Hematopoietic multipotent progenitor cell treated with erythropoietin and hydrocortisone succinate and interleukin-3 and kit ligand, for 4 days (in vitro differentiated cells): ENCODE measurements at places on chromosomes 11 and 22.

DNA sequence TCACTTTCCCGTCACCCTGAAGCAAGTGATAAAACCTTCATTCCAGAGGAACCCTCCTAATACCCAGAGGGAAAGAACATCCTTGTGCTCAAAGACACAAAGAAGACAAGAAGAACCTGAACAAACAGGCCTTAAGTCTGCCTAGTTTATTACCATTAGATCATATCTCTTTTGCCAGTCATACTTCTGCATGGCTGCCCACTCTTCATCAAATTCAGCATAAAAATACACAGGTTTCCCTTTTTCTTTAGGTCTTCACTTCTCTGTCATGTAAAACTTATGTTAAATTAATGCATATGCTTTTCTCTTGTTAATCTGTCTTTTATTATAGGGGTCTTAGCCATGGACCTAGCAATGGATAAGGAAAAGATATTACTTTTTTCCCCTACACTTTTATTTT, 459.7 kb downstream of the DLG2 start:
- DNase-seq = no peak

- DNase-seq = peak; percentile 45
Observed at GRCh38 chr11:130400781-130401483, 27.5 kb downstream of the ADAMTS8 start.

- peak; percentile 75 for DNase-seq
Observed at GRCh38 chr22:50731811-50732624, 6.0 kb upstream of the ACR start.

- peak; percentile 2 for DNase-seq
Observed at GRCh38 chr11:7160814-7161489, 72.2 kb downstream of the RBMXL2 start.

DNA sequence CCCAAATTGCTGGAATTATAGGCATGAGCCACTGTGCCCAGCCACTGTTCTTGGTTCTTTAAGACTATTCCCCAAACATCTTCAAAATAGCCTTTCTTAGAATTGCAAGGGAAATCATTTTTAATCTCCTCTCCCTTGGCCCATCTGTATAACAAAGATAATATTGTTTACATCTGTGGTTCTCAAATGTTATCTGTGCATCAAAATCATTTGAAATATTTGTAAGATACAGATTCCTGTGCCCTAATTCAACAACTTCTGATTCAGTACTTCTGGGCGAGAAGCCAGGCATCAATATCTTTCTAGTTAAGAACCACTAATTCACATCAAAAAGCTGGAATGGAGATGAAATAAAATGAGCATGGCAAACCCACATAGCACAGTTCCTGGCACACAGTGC, 83.0 kb downstream of the TMPRSS5 start:
- DNase-seq = no peak

GRCh38 chr11:44658506-44658850, 68.3 kb upstream of the TSPAN18 start:
- peak; percentile 52 for DNase-seq

DNA sequence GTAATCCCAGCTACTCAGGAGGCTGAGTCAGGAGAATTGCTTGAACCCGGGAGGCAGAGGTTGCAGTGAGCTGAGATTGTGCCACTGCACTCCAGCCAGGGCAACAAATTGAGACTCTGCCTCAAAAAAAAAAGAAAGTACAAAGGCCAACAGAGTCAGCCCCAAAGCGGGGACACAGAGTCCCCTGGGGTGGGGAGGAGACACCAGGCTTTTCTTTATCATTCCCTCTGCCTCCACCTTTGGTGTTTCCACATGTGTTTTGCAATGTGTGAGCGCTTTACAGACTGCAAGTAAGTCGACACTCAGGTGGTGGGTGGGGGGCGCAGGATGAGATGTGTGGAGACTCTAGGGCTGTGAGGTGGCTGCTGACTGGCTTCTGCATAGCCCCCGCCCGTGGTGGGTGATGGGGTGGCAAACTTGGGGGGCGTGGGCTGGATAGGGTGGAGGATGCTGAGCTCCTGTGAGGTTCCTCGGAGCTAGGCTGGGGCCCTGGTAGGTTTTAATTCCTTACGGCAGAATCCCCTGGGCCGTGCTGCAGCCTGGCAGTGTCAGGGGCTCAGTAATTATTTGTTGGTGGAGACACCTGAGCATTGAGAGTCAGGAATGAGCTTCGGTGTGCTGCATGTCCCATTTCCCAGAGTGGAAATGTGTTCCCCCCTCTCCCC, 177.2 kb downstream of the CTTN start:
- no peak for DNase-seq

- no peak for DNase-seq
Observed at GRCh38 chr22:11042116-11042515, 4485.9 kb upstream of the OR11H1 start.

DNA sequence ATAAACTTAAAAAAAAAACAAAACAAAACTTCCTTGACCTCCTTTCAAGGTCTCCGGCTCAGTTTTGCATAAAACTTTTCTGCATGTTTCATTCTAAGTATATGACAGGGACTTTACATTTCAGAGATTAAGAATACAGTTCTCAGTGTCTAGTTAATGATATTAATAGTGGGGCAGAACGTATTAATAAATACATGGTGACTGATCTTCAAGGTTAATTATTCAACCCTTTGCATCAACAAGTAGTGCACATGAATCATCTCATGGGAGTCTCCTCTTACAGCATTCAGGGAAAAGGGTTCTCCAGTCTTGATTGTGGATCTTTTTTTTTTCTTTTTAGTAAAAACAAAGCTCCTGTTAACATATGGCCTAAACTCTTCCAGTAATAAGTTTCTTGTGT, 146.8 kb downstream of the KIRREL3 start:
- no peak for DNase-seq

GRCh38 chr11:59918987-59919589, 19.1 kb upstream of the OOSP1 start:
- peak; percentile 80 for DNase-seq
